ENCODE measurements at places on chromosomes 1 and 21.

GRCh38 chr1:33446590-33446989 is 15.7 kb upstream of the PHC2 start:
- DNase-seq = no peak

DNA sequence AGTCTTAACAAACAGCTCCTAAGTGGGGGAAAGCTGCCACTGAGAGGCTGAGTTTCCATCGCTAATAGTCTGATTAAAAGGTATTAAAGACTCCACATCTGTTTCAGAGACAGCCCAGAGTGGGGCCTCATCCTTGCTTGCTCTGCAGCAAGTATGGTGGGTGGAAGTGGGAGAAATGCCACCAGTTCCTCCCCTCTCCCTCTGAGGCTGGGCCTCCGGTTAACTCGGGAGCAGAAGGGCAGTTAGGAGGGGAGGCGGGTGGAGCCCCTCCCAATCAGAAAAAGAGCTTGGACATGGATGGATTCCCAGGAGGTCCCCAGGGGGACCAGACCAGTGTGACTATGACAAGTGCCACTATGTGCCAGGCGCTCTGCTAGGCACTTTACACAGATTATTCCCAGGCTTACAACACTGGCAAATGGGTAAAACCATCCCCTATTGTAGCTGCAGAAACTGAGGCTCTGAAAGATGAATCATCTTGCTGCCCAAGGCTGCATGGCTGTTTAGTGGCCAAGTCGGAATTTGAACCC is 11.4 kb upstream of the ASCL5 start:
- DNase-seq = no peak

DNA sequence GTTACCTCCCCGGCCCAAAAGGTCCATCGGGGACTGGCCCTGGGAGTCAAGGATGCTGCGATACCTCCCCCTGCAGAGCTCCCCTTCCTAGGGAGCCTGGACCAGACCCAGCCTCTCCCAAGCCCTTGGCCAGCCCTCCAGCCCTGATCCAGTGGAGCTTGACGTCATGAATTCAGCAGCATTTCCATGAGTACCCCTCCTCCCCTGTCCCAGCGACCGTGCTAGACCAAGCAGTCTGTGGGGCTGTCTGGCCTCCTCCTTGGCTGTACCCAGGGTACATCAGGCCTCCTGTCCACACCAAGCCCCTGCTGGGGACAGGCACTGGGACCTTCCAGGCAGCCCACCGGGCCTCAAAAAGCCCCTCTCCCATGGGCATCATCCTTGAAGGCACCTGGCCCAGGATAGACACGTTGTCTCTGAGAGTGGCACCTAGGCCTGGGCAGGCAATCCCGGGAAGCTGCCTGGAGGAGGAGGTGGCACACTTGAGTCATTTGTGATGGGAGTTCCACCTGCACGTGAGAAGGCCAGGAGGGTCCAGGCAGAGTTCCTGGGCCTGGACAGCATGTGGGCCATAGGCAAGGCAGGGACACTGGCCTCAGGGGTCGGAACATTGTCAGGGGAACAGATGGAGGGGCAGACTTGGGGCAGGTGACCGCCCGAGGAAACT is 46.4 kb downstream of the WNT9A start:
- DNase-seq = no peak

DNA sequence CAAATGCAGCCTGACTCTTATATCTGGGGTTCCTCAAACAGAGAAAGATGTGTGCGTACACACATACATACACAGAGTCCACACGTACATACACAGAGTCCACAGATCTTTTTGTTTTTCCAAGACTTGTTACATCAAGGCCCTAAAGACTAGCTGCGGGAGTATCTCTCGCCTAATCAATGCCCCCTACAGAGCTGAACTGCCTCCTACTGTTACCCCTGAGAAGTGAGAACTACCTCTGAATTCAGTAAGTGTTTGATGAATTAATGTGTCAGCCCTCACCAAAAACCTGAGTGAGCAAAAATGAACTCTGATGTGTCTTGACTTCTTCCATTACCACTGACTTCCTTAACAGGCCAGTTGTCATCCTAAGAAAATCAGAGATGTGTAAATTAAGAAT is 351.2 kb downstream of the HHIPL2 start:
- DNase-seq = no peak

DNA sequence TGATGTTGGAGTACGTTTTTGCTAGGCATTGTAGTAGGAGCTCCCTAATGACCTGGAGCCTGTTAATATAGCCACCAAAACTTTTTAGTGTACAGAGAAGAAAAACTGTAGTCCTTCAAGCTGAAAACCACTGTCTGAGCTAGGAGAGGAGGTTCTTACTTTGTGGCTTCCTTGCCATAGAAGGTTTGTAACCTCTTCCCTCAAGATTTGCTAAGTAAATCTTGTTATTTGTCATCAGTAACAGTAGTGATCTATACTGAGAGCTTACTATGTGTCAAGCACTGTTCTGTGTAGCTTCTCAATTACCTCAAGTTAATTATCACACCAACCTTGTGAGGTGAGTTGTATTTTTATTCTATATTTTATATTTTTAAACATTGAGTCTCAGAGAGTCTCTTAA is 21.2 kb upstream of the LRRC8C start:
- no peak for DNase-seq

- DNase-seq = no peak
Measured at GRCh38 chr1:30857062-30857461, 51.5 kb downstream of the SDC3 start.

DNA sequence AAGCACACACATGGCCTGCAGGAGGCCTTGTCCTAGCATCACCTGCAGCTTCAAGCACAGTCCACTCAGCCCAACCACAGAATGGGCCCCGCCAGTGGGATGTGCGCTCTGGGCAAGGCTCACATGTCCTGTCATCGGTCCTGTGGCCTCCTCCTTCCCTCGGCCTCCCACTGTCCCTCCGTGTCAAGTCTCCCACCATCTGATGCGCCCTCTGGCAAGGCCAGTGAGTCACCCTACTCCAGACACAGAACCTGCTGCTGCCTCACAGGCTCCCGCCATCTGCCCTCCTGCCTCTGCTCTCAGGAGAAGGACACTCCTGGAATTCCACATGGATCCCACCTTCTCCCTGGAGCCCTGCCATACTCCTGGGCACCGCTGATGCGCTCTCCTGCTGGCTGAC is 14.2 kb downstream of the KCNAB2 start:
- no peak for DNase-seq

GRCh38 chr1:29921741-29922140 is 685.4 kb downstream of the PTPRU start:
- no peak for DNase-seq

DNA sequence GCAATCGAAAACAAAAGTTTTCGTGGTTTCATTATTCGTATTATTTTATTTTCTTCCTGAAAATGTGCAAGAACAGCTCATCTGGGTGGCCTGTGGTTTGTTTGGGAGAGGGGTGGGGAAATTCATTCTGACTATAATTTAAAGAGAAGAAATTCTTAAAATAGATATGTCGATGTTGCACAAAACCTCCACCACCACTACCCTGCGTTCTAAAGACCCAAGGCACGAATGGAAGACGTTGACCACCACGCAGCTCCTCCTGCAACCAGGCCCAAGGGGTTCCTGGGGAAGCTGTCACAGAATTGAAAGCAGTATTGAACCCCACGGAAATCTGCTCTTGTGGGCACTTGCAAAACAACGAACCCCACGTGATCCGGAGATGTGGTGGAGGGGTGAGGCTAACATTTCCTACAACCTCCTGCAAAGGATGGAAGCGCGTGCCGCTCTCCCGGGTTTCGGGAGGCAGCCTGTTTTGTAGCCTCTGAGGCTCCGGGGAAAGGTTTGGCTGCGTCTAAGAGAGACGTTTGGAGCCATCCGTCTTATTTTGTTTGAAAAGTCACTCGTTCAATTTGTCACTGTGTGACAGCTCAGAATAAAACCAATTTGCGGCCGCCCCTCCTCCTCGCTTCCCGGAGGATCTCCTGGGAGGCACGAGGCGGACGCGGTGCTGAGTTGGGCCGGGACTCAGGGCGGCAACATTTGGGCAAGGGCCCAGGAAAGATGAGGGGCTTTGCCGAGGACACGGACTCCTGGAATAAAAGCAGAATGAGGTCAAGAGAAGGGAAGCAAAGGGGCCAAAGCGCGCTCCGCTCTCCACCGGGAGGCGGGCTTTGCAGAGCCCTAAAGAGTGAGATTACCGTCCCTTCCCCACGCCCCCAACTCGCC is 810 bp upstream of the HLX start:
- no peak for DNase-seq

DNA sequence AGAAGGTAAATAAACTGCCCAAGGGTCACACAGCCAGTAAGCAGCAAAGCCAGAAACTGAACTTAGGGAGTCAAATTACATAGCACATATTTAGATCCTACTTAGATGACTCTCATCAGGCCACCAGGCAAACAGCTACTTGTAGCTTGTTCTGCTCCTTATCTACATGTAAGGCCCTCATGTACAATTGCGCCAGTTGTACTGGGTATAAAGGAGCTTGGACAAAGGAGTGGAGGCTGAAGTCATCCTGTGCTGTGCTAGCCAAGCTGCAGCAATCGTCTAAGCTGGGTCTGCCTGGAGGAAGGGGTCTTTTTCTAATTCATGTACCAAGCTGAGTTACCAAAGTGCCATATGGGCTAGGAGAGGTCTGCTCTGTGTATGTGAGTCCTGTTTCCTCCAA is 12.8 kb downstream of the ETNK2 start:
- no peak for DNase-seq

DNA sequence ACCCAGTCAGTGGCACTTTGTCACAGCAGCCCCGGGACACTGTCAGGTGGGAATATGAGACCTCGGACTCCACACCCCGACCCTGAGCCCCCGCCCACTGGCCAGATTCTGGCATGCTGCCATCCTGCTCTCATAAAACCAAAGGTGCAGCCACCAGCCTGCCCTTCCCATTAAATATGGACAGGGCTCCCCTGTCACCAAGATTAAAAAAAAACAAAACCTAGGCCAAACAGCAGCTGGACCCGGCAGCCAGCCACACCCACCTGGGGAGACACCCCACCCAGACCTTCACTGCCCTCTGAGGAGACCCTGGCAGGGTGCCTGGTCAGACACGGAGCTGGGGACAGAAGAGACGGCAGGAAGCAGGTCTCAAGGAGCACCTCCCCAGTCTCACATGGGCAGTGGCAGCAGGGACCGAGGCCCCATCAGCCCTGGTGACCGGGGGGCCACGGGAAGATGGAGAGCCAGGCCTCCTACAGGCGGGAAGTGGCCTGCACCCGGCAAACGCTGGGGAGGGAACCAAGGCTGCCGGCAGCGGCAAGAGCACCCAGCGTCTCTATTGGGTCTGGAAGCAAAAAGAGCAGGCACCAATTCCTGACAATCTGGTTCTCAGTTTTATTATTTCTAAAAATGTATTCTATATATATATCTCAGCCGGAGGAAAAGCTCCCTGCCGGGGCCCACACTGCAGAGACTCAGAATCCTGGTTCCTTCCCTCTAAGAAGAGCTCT is 61.9 kb downstream of the ACOT7 start:
- no peak for DNase-seq

- DNase-seq = no peak
Measured at GRCh38 chr1:61284936-61285335, 202.6 kb downstream of the NFIA start.

DNA sequence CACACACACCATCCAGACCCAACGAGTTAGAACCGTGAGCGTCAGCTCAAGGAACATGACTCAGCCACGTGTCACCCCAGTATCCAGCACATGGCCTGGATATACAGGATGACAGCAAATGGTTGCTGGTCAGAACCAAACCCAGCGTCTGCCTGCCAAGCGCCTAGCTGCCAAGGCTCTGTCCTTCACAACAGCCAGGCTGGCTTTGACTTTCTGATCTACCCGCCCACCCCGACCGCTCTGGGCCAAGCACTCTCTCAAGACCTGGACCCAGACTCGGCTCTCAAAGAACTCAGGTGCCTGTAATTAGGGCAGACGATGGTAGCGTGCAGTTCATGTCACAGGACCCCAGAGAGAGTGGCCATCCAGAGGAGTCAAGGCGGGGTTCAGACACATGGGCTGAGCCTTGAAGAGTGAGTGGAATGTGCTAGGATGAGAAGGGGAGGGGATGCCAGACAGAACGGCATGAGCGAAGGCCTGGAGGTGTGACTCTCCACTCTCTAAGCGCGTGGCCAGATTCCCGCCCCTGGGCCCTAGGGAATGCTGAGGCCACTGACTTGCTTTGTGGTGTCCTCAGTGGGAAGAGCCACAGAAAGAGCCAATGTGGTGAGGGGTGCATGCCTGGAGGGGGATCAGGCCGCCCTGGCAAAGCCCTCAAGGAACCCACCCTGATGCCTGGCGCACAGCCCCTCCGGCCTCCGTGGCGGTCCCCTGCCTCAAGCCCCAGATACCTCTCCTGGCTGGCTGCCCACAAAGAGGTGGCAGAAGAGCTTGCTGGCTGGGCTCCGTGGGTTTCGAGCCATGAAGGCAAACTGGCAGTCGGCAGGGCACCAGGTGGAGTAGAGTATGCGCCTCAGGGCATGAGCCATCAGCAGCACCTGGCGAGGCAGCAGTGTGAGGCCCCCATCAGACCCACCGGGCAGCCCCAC is 7.0 kb downstream of the SH2D5 start:
- DNase-seq = no peak

DNA sequence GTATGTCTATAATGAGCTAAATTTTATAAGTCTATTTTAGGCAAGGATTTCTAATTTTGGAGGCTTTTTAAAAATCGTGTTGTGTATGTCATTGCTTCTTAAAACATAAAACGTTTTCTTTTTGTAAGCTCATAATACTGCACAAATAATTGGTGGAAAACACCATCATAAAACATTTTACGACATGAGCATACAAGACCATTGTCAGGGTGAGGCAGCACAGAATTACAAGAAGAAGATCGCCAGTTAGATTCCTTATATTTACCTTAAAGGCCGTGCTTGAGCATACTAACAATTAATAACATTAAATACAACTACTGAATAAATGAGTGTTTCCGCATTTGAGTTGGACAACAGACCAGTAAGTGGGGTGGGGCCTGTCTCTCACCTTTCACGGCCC is 19.1 kb upstream of the LMX1A start:
- no peak for DNase-seq

GRCh38 chr1:151145304-151146071 is 943 bp downstream of the SEMA6C start:
- no peak for DNase-seq

GRCh38 chr1:67855444-67855843 is 22.2 kb upstream of the GNG12 start:
- no peak for DNase-seq

DNA sequence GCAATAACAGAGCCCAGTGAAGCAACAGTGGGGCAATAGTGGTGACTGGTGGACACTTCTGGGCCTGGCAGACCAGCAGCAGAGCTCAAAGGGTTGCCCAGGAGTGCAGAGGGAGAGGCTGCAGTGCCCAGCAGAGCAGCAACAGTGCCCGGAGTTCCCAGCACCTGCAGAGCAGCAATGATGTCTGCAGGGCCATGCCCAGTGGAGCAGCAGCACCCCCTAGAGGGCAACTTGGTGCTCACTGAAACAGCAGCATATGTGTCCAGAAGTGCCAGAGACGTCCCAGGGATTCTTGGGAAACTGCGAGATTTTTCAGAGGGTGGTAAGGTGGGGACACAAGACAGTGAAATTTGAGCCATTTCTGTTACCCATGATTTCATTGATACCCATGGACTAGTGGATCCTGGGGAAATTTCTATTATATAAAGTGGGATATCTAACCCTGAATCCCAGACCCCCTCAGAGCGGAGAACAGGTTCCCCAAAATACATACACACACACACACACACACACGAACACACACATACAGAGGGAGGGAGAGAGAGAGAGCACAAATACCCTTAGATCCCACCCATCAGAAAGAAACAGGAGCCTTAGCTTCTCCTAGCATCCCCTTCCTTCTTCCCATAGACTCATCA is 156.9 kb upstream of the GJB5 start:
- DNase-seq = no peak

- DNase-seq = no peak
Measured at GRCh38 chr1:17441265-17441992, 2.0 kb upstream of the RCC2 start.

All from esophagus muscularis mucosa (tissue), 4 donors.